Panc1 (cell line): ENCODE measurements at places on chromosomes 6 and 20. TPM values are rescaled to one million over a fixed set of nuclear protein-coding genes. Genes with fewer than 3 reads are reported as not detected.

Gene MAP7
- 1.8 TPM for total RNA-seq

- no peaks in the 10 kb centered on the region for H3K36me3 ChIP-seq
- H3K4me3 ChIP-seq = no peak overlapping the region
- no peaks in the 10 kb centered on the region for H3K4me1 ChIP-seq
- no peak for DNase-seq
- no peak overlapping the region for H3K27ac ChIP-seq
Measured at GRCh38 chr6:108667993-108668392, 107.3 kb downstream of the FOXO3 start.

DNA sequence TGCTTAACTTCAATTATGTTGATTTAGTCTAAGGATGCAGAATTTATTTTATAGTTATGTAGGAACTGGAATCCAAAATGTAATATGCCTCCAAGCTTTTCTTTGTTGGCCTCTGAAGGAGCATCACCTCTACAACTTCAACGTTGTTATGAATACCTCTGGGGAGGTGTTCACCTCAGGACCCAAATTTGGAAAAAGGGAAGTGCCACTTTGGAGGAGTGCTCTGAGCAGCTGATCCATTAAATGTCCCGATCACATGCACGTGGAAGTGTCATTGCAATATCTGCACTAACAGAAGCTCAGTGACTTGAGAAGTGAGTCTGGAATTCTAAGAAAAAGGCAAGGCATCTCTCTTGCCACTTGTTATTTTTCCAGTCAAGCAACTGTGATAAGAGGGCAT lies 22.2 kb upstream of the SLC17A3 start:
- H3K4me1 ChIP-seq = no peaks in the 10 kb centered on the region
- H3K4me3 ChIP-seq = no peak overlapping the region
- no peak overlapping the region for H3K27ac ChIP-seq
- no peak for DNase-seq
- H3K27me3 ChIP-seq = no peaks in the 10 kb centered on the region

DNA sequence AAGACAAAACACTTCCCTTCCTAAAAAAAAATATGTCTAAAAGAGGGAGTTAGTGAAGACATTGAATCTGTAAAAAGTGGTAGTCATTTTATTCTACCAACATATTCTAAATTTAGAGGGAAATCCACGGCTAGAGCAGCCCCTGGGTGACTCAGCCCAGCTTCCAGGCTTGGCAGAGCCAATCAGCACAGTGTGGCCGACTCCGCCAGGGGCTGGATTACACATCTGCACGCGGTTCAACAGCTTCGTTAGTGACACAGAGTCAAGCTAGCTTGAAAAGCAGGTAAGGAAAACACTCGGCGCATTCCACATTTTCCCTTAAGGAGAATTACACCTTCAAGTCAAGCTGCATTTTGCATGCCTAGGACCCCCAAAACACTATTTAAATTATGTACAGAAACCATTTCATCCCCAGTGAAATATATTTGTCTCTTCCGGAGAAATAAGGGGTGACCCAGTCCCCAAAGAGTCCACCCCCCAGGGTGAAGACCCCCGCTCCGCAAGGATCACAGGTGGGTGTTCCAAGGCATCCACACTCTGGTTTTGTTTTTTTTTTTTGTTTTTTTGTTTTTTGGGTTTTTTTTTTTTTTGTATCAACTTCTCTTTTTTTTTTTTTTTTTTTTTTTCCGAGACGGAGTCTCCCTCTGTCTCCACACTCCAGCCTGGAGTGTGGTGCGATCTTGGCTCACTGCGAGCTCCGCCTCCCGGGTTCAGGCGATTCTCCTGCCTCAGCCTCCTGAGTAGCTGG lies 58.4 kb upstream of the ARID1B start:
- H3K4me1 ChIP-seq = peaks cover 41% of the 10 kb centered on the region
- no peaks in the 10 kb centered on the region for H3K27me3 ChIP-seq
- no peaks in the 10 kb centered on the region for H3K36me3 ChIP-seq
- peak overlapping the region; percentile 98 for H3K27ac ChIP-seq
- peak overlapping the region; percentile 63 for H3K4me3 ChIP-seq

GRCh38 chr6:11798096-11798495 lies 19.5 kb upstream of the ADTRP start:
- DNase-seq = no peak
- H3K4me1 ChIP-seq = no peaks in the 10 kb centered on the region
- H3K36me3 ChIP-seq = no peaks in the 10 kb centered on the region
- no peak overlapping the region for H3K27ac ChIP-seq

GRCh38 chr6:137399881-137400443 lies 94.2 kb downstream of the OLIG3 start:
- H3K27me3 ChIP-seq = no peaks in the 10 kb centered on the region
- no peak overlapping the region for H3K4me3 ChIP-seq
- no peaks in the 10 kb centered on the region for H3K36me3 ChIP-seq

DNA sequence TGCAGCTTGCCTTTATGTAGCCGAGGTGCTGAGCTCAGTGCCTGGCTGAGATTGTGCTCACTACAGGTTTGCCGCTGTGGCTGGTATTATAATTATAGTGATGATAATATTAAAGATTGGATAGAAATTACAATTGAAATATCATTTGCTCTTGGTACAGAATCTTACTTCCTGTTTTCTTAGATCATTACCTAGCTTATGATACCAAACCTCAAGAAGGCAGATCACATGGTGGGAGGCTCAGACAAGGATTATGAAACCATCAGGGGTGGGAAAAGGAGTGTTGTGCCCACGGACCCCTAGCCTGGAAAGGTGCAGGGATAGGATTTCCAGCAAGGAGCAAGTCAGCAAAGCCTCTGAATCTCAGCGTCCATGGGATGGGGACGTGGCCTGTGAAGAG lies 70.6 kb downstream of the IGF2R start:
- no peak overlapping the region for H3K4me3 ChIP-seq
- no peaks in the 10 kb centered on the region for H3K27me3 ChIP-seq
- H3K36me3 ChIP-seq = peaks cover 18% of the 10 kb centered on the region
- H3K4me1 ChIP-seq = no peaks in the 10 kb centered on the region
- DNase-seq = no peak

DNA sequence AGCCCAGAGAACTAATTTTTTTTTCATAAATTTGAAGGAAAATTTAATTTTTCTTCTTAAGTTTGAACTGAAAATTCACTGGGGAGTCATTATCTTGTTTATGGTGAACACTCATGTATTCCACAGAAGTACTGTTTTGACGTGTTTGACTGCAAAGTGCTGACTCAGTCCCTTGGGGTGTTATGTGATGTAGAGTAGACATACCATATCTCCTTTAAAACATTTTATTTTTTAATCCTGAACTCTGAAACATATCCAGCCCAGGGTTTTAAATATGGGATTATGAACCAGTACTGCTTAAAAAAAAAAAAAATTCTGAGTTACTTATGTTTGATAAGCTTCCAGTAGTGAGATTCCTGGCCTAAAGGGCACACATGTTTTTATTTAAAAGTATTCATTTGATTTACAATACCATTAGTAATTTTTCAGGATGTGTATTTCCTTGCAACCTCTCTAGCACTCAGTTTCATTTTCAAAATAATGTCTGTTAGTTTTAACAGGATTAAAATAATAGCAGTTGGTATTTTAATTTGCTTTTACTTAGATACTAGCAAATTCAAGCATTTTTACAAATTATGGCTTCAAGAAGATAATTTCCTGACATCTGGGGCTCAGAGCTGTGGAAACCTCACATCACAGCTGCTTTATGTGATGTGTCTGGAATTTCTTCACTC lies 81.7 kb upstream of the PDE10A start:
- H3K27ac ChIP-seq = no peak overlapping the region
- H3K27me3 ChIP-seq = no peaks in the 10 kb centered on the region
- no peak overlapping the region for H3K4me3 ChIP-seq
- no peak for DNase-seq

DNA sequence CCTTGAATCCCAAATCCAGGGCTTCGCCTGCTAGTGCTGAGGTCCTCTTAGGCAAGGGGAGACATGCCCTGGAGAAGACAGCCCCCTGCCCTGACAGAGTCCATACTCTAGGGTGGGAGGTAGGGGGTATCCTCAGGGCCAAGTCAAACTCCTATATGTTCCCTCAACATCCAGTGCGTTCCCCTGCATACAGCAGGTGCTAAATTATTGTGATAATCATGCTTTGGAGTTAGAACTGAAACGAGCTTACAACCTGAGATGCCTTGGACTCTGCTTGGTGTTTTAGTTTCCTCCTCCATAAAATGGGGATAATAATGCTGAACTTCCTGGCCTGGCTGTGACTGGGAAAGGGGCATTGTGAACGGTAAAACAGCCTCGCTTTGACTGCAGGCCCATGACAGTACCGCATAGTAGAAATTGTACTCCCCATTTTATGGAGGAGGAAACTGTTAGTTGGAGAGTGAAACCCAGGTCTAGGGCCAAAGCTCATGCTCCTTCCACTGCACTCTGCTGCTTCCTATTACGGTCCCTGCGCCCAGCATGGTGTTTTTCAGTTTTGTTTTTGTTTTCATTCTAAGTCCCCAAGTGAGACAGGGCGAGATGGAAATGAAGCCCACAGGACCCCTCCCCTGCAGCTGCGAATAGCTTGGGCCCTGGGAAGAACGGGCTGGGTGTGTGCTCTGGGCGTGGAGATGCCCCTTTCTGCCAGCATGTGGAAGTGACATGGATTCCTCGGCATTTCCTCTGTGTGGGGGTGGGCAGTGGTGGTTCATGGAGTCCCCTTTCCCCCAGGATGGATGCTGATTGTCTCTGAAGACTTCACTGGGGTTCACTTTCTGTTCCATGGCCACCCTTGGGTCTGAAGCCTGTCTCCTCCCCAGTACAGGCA lies 162.5 kb downstream of the VEGFA start:
- H3K36me3 ChIP-seq = no peaks in the 10 kb centered on the region
- no peaks in the 10 kb centered on the region for H3K27me3 ChIP-seq
- H3K27ac ChIP-seq = no peak overlapping the region
- no peak overlapping the region for H3K4me3 ChIP-seq

GRCh38 chr20:48822879-48823385 lies 4.9 kb downstream of the PREX1 start:
- no peaks in the 10 kb centered on the region for H3K27me3 ChIP-seq
- peaks cover 33% of the 10 kb centered on the region for H3K4me1 ChIP-seq
- H3K4me3 ChIP-seq = no peak overlapping the region
- DNase-seq = no peak
- H3K36me3 ChIP-seq = no peaks in the 10 kb centered on the region
